Activated CD8-positive, alpha-beta T cell treated with anti-CD3 and anti-CD28 coated beads, Interleukin-2, amount 10 ng/mL, durations not matched to agents 7 days and 5 days (primary cell): ENCODE measurements at places on chromosomes 16 and 17. TPM values are rescaled to one million over a fixed set of nuclear protein-coding genes. Genes with fewer than 3 reads are reported as not detected.

MPG gene
- 48.6 TPM for total RNA-seq

DNA sequence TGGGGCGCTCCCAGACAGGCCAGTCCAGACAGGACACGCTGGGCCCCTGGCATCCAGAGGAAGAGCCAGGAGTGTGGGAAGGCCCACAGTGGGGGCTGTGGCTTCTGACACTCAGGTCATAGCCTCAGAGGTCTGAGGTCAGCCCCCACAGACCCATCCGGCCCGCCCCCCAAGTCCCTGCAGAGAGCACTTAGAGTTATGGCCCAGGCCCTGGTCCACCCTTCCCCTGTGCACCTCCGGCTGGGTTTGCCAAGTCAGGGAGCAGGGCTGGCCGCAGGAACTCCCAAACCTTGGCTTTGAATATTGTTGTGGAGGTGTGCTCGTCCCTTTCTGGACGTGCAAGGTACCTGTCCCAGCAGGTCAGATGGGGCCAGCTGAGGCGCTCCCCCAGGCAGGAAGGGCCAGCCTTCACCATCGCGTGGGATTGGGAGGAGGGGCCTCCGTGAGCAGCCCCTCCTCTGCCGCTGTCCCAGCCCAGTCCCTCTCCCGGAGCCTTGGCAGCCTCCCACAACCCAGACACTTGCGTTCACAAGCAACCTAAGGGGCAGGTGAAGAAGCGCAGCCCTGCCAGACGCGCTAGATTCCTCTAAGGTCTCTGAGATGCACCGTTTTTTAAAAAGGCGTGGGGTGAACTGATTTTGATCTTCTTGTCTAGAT lies 74.6 kb downstream of the SOCS1 start:
- no peak for DNase-seq

- DNase-seq, result peak; percentile 29
These were observed 42.7 kb downstream of the CMIP start for GRCh38 chr16:81487301-81487720.

- DNase-seq, result no peak
These were observed 67.8 kb downstream of the BMERB1 start for GRCh38 chr16:15502041-15502725.

- no peak for DNase-seq
These were observed 219.2 kb upstream of the CDH5 start for GRCh38 chr16:66147291-66147690.

DNA sequence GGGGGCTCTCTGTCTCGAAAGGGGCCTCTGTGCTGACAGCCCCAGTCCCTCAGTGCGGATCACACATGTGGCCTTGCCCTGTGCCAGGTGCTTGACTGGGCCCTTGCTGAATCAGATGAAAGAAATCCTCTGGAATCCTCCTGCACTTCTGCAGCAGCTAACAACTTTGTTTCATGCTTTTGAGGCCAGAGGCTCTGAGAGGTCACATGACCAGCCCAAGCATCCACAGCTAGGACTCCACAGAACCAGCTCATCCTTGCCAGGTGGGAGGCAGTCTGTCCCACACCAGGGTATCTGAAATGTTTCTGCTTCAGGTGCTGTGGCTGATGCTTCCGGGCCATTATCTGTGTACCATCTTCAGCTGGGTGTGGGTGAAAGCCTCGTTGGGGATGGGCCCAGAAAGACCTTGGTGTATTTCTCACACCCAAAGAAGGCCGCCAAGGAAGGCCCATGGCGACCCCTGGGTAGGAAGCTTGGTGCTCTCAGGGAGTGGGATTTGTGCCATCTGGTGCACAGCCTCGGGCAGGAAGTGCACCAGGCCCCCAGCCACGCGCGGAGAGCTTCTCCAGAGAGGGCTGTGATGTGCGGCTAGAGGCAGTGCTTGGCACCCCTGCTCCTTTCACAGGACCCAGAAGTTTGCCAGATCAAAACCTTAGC lies 143.8 kb downstream of the CLEC16A start:
- DNase-seq, result peak; percentile 60
